Adipose tissue (tissue), 3 donors: ENCODE measurements at places on chromosomes 2 and 18. TPM values are rescaled to one million over a fixed set of nuclear protein-coding genes. Genes with fewer than 3 reads are reported as not detected.

The MROH2A gene
- polyA plus RNA-seq: 0.09 TPM

The DDX18 gene
- 13.4 TPM for polyA plus RNA-seq

The RALB gene
- polyA plus RNA-seq: 54.0 TPM

The ALPP gene
- polyA plus RNA-seq: not detected

The CPS1 gene
- 2.7 TPM for polyA plus RNA-seq

The MAP3K19 gene
- polyA plus RNA-seq: not detected

The NGEF gene
- polyA plus RNA-seq: 2.2 TPM

The SULT1C2 gene
- polyA plus RNA-seq: 0.22 TPM

The CD8B2 gene
- polyA plus RNA-seq: 0.06 TPM

The MARS2 gene
- 5.6 TPM for polyA plus RNA-seq

The SCYGR4 gene
- polyA plus RNA-seq: 0.22 TPM

The TOGARAM2 gene
- polyA plus RNA-seq: 0.30 TPM

The POTEC gene
- polyA plus RNA-seq: not detected

The HTR2B gene
- 0.67 TPM for polyA plus RNA-seq

The ARHGEF4 gene
- polyA plus RNA-seq: 19.8 TPM

The CPO gene
- polyA plus RNA-seq: 0.51 TPM

The COBLL1 gene
- 27.1 TPM for polyA plus RNA-seq

The KLHL29 gene
- polyA plus RNA-seq: 1.4 TPM

The COL4A4 gene
- 0.18 TPM for polyA plus RNA-seq

The LOXHD1 gene
- polyA plus RNA-seq: 0.73 TPM

The NAT8 gene
- not detected for polyA plus RNA-seq
